Activated naive CD4-positive, alpha-beta T cell treated with anti-CD3 and anti-CD28 coated beads, Interleukin-2, amount 10 ng/mL, durations not matched to agents 7 days and 5 days (primary cell): ENCODE measurements at places on chromosomes 13 and 19.

GRCh38 chr13:30115257-30115600, 192.1 kb downstream of the KATNAL1 start:
- no peak for DNase-seq

- no peak for DNase-seq
Measured at GRCh38 chr19:14400951-14401431, 18.1 kb downstream of the DDX39A start.

DNA sequence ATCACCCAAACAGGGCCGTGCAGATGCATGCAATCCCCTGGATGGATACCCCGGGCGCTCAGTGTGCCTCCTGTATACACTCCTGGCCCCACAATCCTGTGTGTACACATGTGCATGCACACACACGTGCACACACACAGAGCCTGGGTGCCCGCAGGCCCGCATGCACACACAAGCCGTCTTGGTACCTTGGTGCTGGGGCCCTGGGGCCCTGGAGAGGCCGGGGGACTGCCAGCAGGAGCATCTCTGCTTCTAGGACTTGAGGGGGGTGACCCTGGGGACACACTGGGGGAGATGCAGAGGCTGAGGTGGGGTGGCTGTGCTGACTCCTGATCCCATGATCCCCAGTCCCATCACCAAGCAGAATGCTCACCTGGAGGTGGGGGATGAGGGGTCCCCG, 15.6 kb upstream of the EPOR start:
- DNase-seq = no peak

GRCh38 chr13:62375653-62376052, 960.0 kb upstream of the PCDH20 start:
- DNase-seq = no peak
